NCI-H82 (cell line): ENCODE measurements at places on chromosomes 6 and 20.

GRCh38 chr20:4358552-4358951 lies 343.2 kb upstream of the RNF24 start:
- DNase-seq: no peak

DNA sequence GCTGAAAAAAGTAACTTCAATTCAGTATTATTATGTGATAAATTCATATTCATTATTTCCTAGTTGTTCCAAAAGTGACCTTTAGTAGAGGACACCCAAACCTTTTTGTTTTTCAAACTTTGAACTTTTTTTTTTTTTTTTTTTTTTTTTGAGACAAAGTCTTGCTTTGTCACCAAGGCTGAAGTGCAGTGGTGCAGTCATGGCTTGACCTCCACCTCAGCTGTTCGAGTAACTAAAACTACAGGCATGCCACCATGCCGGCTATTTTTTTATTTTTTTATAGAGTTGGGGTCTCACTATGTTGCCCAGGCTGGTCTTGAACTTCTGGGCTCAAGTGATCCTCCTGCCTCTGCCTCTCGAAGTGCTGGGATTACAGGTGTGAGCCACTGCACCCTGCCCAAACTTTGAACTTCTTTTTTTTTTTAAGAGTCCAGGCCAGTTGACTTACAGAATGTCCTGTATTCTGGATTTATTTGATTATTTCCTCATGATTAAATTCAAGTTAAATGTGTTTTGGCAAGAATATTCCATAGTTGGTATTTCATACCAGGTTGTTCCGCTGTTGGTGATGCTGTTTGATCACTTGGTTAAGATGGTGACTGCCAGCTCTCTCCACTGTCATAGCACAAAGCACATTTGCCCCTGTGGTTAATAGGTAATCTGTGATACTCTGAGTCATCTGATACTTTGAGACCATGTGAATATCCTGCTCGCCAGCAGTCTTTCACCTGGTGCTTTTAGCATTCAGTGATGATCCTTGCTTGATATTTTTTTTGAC lies 48.0 kb downstream of the VAPB start:
- no peak for DNase-seq

DNA sequence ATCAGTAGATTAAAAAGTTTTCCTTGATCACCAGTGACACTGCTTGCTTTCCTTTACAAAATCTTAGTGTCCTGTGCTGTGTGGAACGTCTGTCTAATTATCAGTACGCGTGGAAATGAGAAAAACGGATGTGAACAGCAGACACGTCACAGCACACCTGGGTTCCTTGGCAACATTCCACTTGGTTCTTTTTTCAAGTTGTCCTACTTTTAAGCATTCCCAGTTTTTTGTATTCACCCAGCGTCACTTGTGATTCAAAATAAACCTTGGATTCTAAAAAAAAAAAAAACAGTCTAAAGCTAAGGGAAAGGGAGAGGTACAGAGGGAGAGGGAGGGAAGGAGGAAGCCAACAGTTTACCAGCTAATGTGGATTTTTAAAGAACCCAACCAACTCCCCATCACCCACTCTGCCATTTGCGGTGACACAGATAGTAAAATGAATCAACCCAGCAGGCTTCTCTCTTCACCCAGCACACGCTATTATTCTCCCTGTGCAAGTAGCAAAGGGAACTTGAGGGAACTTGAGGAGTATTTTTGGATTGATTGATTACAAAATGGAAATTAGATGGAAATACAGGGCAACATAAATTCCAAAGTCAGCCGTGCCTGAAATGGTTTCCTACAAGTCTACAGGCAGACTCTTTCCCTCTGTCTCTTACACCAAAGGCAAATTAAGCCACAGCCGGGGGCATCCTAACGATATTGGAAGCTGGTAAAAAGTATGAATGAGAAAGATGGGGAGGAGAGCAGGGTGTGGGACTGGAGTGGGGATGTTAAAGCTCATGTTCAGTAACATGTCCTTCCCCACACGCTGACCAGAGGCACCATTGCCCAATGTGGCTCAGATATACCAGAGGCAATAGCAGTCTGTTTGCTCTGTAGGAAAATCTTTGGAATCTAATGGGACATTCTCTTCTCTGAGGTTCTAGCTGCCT lies 129.8 kb downstream of the SASH1 start:
- DNase-seq: no peak

DNA sequence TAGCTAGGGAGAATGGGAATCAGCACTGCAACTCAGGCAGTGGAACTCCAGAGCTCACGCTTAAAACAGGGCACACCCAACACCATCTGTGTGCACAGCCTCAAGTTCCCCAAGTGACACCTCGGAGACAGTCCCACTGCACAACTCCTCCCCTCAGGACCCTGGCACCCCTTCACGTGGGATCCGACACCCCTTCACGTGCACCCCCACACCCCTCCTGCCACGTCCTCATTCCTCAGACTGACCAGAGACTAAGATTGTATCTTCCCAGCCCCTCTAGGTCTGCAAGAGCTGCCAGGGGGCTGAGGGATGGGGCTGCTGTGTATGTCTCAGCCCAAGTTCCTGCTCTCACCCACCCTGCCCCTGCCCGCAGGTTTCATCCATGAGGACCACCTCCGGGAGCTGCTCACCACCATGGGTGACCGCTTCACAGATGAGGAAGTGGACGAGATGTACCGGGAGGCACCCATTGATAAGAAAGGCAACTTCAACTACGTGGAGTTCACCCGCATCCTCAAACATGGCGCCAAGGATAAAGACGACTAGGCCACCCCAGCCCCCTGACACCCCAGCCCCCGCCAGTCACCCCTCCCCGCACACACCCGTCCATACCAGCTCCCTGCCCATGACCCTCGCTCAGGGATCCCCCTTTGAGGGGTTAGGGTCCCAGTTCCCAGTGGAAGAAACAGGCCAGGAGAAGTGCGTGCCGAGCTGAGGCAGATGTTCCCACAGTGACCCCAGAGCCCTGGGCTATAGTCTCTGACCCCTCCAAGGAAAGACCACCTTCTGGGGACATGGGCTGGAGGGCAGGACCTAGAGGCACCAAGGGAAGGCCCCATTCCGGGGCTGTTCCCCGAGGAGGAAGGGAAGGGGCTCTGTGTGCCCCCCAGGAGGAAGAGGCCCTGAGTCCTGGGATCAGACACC lies 7.6 kb downstream of the MYL9 start:
- DNase-seq: no peak

DNA sequence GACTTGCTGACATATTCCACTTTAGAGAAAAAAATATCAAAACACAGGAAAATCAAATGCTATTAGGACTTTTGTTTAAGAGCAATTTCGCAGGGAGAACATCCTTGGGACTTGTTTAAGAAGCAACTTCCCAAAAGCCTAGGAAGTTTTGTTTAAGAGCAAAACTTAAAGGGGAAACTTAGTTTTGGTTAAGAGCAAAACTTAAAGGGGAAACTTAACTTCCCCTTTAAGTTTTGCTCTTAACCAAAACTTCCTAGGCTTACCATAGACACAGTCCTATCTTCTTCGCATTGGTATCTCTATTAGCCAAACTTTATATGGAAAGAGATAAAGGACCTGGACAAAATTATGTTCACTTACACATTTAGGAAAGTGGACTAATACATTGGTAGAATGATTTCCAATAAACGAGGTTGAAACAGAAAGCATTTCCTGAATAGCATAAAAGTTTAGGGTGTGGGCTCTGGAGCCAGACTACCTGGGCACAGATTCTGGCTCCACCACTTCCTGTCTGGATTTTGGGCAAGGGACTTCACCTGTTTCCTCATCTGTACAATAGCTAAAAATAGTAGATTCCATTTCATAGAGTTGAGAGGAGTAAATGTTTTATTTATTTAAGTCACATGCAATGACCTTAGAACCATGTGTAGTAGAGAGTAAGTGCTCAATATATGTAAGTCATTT lies 15.7 kb downstream of the PAQR8 start:
- no peak for DNase-seq

DNA sequence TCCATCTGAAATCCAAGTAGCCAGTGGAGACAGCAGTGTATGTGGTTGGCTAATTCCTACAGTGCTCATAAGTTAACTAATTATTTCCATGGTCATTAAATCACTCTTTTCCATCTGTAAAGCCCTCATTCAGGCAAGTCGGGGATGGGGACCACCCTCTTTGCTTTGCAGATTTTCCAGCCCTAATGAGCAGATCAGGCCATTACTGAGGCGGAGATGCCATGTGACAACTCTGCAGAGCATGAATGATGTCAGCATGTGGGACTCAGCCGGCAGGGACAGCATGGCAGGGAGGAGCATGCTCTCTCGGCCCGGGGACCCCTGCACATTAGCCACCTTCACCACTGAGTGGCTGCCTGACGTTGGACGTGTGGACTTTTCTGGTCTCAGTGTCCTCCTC lies 623.3 kb upstream of the CDH4 start:
- no peak for DNase-seq

DNA sequence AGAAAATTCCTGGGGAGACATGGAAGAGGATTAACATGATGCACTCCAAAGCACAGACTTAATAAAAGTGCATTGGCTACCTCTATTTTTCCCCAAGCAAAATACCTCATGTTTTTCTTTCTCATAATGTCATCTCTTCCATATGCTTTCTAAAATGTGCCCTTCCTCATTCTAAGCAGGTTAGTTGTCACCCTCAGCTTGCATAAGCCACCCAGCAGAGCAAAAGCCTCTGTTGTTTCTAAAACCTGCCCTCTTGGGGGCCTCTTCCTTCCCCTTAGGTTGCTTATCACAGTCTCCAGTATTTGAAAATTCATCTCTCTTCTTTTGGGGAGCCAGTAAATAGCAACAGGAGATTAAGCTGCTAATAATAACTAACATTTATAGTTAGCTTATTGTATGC lies 183.6 kb upstream of the FLRT3 start:
- no peak for DNase-seq

DNA sequence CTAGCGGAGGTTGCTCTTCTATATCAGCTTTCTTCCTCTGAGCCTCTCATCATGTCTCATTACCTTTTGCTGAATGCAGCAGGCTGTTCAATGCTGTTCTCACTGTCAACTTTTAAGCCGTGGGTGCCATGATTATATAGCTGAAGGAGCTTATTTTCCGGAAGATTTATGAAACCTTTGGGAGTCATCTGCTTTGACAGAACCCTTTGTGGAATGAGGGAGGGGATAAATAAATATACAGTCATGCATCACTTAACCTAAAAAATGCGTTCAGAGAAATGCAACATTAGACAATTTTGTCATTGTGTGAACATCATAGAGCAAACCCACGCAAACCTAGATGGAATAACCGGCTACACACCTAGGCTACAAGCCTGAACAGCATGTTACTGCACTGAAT lies 102.2 kb upstream of the AKAP12 start:
- no peak for DNase-seq

GRCh38 chr6:168784426-168784825 lies 343.4 kb downstream of the SMOC2 start:
- no peak for DNase-seq

DNA sequence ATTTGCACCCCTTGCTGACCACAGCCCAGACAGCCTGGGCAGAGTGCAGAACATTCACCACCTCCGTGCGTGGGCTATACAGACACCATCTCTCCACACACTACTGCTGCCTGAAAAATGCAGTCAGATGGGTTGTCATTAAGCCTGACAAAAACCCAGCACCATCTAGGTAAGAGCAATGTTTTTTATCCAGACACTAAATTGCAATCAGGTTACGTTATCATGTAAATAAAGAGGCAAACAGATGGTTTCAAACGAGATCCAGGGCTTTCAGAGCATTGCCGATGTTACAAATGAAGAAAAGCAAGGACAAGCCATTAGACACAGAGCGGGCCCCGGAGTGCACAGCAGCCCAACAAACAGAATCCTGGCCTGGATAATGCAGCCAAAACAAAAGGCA lies 269.6 kb downstream of the PKHD1 start:
- DNase-seq: no peak

DNA sequence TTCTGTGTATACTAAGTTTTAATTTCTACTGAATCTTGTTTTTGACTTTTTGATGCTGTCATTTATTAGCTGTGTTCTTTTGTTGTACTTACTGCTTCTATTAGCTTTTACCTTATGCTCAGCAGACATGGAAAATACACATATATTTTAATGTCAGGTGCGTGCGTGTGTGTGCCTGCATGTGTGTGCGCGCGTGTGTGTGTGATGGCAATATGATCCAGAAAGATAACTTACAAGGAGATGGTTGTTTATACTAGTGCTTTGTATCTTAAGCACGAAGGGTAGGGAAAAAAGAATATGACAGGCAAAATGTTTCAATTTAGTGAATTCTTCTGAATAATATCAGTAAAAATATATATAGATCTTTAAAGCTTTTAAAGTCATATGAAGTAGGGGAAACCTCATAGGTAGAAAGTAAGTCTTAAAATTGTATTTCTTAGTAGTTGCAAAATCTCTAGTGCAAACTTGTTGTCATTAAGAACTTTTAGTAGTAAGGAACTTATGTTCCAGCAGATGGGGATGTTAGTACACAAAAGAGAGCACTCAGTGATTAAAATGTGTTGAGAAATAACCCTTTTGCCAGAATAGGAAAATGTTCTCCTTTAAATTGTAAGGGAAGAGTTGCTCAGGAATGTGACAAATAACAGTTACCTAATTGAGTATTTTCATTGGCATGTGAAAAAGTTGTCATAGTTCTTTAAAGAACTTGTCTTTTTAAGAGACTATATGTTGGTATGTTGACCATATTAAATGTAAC lies 13.2 kb downstream of the QKI start:
- DNase-seq: peak; percentile 49

DNA sequence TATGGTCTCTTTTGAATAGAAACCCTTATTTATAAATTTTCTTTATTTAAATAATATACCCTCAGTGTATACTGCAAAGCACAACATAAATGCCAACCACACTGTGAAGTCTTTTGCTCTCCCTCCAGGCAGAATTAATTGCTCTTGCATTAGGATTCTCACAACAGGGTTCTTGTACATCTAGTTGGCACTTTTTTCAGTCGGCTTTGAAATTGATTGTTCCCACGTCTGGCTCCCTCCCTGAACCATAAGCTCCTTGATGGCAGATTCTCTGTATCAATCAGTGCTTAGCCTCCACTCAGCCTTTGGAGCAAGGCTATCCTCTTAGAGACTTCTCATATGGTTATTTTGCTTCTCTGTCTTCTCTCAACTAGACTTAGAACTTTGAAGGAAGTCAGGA lies 288.0 kb upstream of the POU3F2 start:
- no peak for DNase-seq

DNA sequence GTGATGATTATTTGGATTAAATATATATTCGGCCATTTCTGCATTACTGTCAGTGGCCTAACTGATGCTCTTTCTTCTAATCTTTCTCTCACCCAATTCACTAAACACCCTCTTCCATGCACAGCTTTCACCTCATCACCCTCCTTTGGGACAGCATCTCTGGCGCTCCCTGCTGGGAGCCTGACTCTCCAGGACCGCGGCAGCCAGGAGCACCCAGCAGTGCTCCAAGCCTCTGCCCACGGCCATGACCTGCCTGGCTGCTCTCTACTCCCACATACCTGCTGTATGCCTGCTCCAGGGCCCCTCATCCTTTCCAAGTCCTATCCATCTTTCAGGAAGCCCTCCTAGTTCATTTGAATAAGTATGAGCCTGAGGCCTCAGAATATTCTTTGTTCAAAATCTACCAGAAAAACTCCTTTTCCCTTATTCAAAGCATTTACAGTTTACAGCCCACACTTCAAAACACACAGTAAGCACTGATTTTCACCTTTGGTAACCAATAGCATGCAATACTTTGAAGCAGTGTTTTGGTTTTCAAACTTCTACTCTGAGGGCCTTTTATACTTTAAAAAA lies 15.2 kb downstream of the CTCFL start:
- peak; percentile 68 for DNase-seq
